K562 (cell line): ENCODE measurements at places on chromosomes 7 and 10. TPM values are rescaled to one million over a fixed set of nuclear protein-coding genes. Genes with fewer than 3 reads are reported as not detected.

- H3K4me1 ChIP-seq, result no peaks in the 10 kb centered on the region
- no peak overlapping the region for H3K27ac ChIP-seq
- H3K36me3 ChIP-seq, result no peaks in the 10 kb centered on the region
- no peaks in the 10 kb centered on the region for H3K27me3 ChIP-seq
- no peak for DNase-seq
- no peak overlapping the region for H3K4me3 ChIP-seq
Measured at GRCh38 chr10:19874791-19875190, 58.6 kb downstream of the PLXDC2 start.

Gene AP4M1
- total RNA-seq, result 21.8 and 25.2 TPM in 2 replicates

Gene BTRC
- 9.1 and 11.9 TPM in 2 replicates for total RNA-seq

Gene RPS24
- 2,044 and 2,299 TPM in 2 replicates for total RNA-seq

Gene GRM3
- not detected in 2 replicates for total RNA-seq

- H3K4me3 ChIP-seq, result no peak overlapping the region
- H3K27me3 ChIP-seq, result no peaks in the 10 kb centered on the region
- no peaks in the 10 kb centered on the region; the same call in 1 of the 2 replicates for H3K4me1 ChIP-seq
Measured at GRCh38 chr7:30556840-30557239, 37.8 kb upstream of the GARS1 start.

Gene GNGT1
- 0.78 and 0.83 TPM in 2 replicates for total RNA-seq

- no peaks in the 10 kb centered on the region for H3K4me1 ChIP-seq
- no peak overlapping the region for H3K4me3 ChIP-seq
- no peak overlapping the region for H3K27ac ChIP-seq
- H3K36me3 ChIP-seq, result no peaks in the 10 kb centered on the region
Measured at GRCh38 chr7:96605045-96605716, 104.5 kb downstream of the SEM1 start.

- no peaks in the 10 kb centered on the region for H3K4me1 ChIP-seq
- H3K36me3 ChIP-seq, result no peaks in the 10 kb centered on the region
- no peak overlapping the region for H3K27ac ChIP-seq
Measured at GRCh38 chr10:85045046-85045445, 716.7 kb downstream of the CCSER2 start.

Gene AQP1
- total RNA-seq, result 6.7 and 6.9 TPM in 2 replicates

- no peak for DNase-seq
- no peaks in the 10 kb centered on the region for H3K27me3 ChIP-seq
- H3K36me3 ChIP-seq, result no peaks in the 10 kb centered on the region
- H3K4me1 ChIP-seq, result no peaks in the 10 kb centered on the region; the same call in 1 of the 2 replicates
Measured at GRCh38 chr10:90975096-90975495, 54.2 kb upstream of the ANKRD1 start.

- H3K4me3 ChIP-seq, result no peak overlapping the region
- H3K4me1 ChIP-seq, result peaks cover 23% of the 10 kb centered on the region
- peaks cover 12% of the 10 kb centered on the region for H3K27me3 ChIP-seq
- H3K36me3 ChIP-seq, result no peaks in the 10 kb centered on the region
Measured at GRCh38 chr10:79052291-79053080, 16.3 kb upstream of the ZMIZ1 start.

GRCh38 chr10:80501913-80502521 is 35.7 kb upstream of the SH2D4B start:
- H3K36me3 ChIP-seq, result peaks cover 60% of the 10 kb centered on the region
- no peaks in the 10 kb centered on the region for H3K27me3 ChIP-seq
- H3K27ac ChIP-seq, result no peak overlapping the region; the same call in 2 of the 3 replicates
- H3K4me3 ChIP-seq, result no peak overlapping the region
- peaks cover 82% of the 10 kb centered on the region for H3K4me1 ChIP-seq

GRCh38 chr7:27186668-27187474 is 1.8 kb upstream of the HOXA11 start:
- H3K27me3 ChIP-seq, result peaks cover 56% of the 10 kb centered on the region
- H3K4me1 ChIP-seq, result no peaks in the 10 kb centered on the region
- H3K4me3 ChIP-seq, result no peak overlapping the region
- no peaks in the 10 kb centered on the region for H3K36me3 ChIP-seq
- DNase-seq, result no peak
- H3K27ac ChIP-seq, result no peak overlapping the region

GRCh38 chr10:104299031-104299904 is 30.3 kb downstream of the GSTO2 start:
- H3K27ac ChIP-seq, result no peak overlapping the region
- no peak for DNase-seq
- no peaks in the 10 kb centered on the region; the same call in 1 of the 2 replicates for H3K4me1 ChIP-seq
- H3K27me3 ChIP-seq, result peaks cover 2% of the 10 kb centered on the region; the same call in 1 of the 3 replicates

Gene SFTPA2
- 4.1 and 5.3 TPM in 2 replicates for total RNA-seq

GRCh38 chr7:65946904-65947303 is 35.1 kb downstream of the GUSB start:
- DNase-seq, result no peak
- H3K36me3 ChIP-seq, result peaks cover 2% of the 10 kb centered on the region; the same call in 1 of the 3 replicates
- no peaks in the 10 kb centered on the region for H3K27me3 ChIP-seq
- no peaks in the 10 kb centered on the region for H3K4me1 ChIP-seq
- no peak overlapping the region for H3K27ac ChIP-seq

DNA sequence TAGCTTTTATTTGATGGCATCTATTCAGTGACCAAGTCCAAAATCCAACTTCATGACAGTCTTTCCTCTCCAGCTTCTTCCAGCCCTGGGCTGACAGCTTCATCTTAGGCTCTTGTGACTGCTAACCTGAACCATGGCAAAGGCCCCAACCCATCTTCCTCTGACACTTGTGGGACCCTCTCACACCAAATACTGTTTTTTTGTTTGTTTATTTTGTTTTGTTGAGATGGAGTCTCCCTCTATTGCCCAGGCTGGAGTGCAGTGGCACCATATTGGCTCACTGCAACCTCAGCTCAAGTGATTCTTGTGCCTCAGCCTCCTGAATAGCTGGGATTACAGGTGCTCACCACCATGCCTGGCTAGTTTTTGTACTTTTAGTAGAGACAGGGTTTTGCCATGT is 265.2 kb downstream of the GATA3 start:
- no peak for DNase-seq
- H3K27ac ChIP-seq, result no peak overlapping the region
- H3K27me3 ChIP-seq, result no peaks in the 10 kb centered on the region
- H3K4me3 ChIP-seq, result no peak overlapping the region
- peaks cover 9% of the 10 kb centered on the region for H3K4me1 ChIP-seq
- H3K36me3 ChIP-seq, result no peaks in the 10 kb centered on the region
